MG63 (cell line): ENCODE measurements at places on chromosomes 11 and 22. TPM values are rescaled to one million over a fixed set of nuclear protein-coding genes. Genes with fewer than 3 reads are reported as not detected.

C11orf65 gene
- total RNA-seq: 0.92 TPM in 1 of 2 replicates, not detected in the other

PPME1 gene
- 29.0 and 31.6 TPM in 2 replicates for total RNA-seq

PCSK7 gene
- total RNA-seq: 24.9 and 26.7 TPM in 2 replicates

MYO18B gene
- total RNA-seq: not detected in 2 replicates

- DNase-seq: no peak
These were observed 204.0 kb downstream of the TBC1D22A start for GRCh38 chr22:46966495-46966845.

DNA sequence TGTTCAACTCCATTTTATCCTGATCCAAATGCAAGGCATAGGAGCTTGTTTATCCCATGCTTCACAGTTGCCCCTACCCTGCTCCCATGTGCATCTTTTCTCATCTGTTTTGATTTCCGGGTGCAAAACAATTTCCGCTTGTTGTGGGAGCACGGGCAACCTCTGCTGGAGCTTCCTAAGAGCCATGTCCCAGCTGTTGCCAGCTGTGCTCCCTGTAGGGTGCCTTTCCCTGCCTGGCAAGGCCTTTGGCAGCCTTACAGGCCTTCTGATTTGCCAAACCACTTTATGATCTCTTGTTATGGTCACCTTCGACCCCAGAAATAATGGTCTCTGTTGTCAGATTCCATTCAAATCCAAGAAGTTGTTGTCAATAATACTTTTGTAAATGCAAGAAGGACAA is 1038.5 kb downstream of the OPCML start:
- peak; percentile 75 for DNase-seq

DNA sequence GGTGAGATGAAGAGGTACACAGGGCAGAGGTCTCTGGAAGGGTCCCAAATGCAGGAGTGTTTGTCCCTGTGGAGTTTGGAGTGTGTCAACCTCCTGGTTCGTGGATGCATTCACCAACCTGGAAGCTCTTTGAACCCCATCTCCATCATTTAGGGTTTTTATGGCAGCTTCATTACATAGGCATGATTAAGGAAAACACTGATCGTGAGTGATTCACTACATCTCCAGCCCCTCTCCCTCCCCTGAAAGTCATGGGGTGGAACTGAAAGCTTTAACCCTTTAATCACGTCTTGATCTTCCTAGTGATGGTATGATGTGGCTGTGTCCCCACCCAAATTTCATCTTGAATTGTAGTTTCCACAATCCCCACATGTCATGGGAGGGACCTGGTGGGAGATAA is 19.8 kb upstream of the INCENP start:
- no peak for DNase-seq

MPZL2 gene
- not detected in 2 replicates for total RNA-seq

GTSE1 gene
- 25.3 and 25.4 TPM in 2 replicates for total RNA-seq
